ENCODE measurements at places on chromosomes 11 and 22. TPM values are rescaled to one million over a fixed set of nuclear protein-coding genes. Genes with fewer than 3 reads are reported as not detected.

- DNase-seq, result no peak
These were observed 30.8 kb downstream of the SYTL2 start for GRCh38 chr11:85779956-85780640.

- no peak for DNase-seq
These were observed 1516.9 kb downstream of the BRD1 start for GRCh38 chr22:48310740-48311139.

- DNase-seq, result no peak
These were observed 12.6 kb downstream of the UVRAG start for GRCh38 chr11:75827562-75827961.

GRCh38 chr11:127338380-127339259 lies 338.1 kb upstream of the KIRREL3 start:
- peak; percentile 18 for DNase-seq

CD6 gene
- total RNA-seq, result 0.10 TPM

GRCh38 chr22:24069721-24070120 lies 58.6 kb downstream of the CABIN1 start:
- no peak for DNase-seq

DNA sequence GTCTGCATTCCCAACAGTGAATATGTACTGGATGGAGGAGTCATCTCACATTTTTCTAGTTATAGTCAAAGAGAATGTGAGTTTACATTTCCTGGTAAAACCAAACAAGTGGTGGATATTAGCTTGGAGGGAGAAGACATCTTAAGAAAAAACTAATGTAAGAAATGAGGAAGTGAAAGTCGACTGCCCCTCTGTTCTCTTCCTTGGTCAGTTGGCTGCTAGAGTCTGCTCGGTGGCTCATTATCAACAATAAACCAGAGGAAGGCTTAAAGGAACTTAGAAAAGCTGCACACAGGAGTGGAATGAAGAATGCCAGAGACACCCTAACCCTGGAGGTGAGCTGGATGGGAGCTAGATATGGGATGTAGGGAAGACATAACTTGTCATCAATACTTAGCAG lies 5.8 kb downstream of the SLC22A9 start:
- no peak for DNase-seq

- DNase-seq, result peak; percentile 91
These were observed 772 bp downstream of the SLC25A45 start for GRCh38 chr11:65381716-65382032.

LRRC55 gene
- total RNA-seq, result not detected

DNA sequence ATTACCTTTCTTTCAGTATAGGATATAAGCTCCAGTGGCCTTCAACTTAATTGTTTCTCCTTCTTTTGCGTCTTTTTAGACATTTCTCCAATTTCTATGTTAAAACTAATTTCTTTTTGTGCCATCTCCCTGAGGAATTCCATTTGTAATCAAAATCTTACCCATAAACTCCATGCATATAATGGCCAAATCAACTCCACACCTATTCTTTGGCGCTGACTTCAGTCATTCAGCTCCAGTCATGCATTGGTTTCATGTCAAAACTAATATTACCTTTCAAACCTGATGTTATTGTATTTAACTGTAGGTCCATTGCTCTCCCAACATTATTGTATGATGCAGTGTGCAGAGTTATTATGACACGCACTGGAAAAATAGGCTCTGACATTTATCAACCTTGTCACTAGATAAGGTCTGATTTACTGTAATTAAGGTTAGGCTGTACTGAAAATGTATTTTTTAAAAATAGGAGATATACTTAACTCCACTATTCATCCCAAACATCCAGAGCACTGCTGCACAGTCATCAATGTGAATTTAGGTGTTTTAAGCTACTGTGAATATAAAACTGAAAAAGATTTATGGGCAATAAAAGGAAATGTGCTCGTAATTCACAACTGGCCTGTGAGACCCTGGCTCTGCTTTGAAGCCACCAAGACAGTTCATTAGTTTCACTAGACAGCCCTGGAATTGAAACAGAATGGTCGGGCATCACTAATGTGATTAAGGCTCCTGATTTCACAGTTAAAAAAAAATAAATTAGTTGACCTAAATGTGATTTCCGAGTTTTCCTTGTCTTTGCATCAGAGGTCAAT lies 180.6 kb upstream of the GRIA4 start:
- DNase-seq, result no peak

NRXN2 gene
- total RNA-seq, result 0.12 TPM

DNA sequence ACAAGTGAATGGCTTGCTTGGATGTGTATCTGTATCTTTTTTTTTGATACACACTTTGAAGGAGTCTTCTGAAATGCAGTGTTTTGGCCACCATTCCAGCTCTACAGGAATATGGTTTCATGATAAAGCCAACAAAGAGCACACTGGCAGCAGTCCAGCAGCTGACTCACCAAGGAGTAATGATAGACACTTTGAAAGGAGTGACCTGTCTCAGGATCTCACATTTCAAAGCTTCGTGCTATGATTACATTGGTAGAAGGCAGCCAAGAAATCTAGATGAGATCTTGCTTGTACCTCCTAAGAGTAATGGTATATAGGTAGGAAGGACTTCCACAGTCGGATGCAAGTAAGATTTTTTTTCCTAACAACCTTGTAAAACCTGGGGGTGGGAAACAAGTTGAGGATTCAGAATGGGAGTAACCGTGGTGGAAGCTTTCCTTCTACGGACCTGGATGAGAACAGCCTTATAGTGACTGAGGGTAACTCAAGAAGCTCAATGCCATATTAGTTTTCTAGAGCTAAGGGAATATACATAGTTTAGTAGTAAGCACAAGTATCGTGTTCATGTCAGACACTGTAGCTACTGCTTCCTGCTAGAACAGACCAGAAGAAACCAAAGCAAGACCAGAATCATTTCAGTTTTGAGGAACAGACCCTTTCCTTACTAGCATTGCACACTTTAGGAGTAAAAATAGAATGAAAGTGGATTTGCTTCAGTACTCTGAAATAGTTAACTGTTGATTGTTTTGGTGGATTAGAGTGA lies 25.0 kb downstream of the MTMR3 start:
- peak; percentile 97 for DNase-seq

PGA4 gene
- total RNA-seq, result not detected
